Fibroblast of lung (primary cell): ENCODE measurements at places on chromosomes 7 and 10. TPM values are rescaled to one million over a fixed set of nuclear protein-coding genes. Genes with fewer than 3 reads are reported as not detected.

DNA sequence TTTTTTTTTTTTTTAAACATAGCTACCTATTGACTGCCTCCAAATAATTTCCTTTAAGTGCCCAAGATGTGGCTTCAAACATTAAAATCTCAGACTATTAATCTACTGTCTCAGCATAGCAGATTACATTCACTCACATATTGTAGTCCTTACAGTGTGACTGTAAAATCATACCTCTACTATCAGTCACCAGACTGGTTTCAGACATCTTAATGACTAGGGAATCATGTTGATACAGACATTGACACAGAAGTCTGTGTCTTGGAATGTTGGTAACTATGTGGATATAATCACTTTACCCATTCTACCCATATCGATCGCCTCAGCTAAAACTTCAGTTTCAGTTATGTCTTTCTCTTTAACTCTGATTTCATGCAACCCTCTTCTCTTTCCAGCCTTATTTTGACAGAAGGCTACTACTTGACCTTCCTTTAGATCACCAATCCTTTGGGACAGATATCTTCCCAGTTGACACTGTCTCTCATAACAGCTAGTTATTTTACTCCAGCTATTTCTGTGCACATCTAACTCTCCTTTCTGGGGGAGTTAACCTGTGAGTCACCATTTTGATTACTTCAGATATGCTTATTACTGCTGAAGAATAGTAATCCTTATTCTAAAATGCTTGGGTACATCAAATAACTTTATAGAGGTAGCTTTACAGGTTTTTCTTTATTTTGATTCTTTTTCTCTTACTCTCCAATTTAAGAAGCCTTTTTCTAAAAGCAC lies 7.0 kb downstream of the TNKS2 start:
- no peak overlapping the region for H3K27ac ChIP-seq
- peaks cover under 1% of the 10 kb centered on the region for H3K4me1 ChIP-seq
- DNase-seq: peak; percentile 13
- no peak overlapping the region for H3K4me3 ChIP-seq
- H3K27me3 ChIP-seq: no peaks in the 10 kb centered on the region

GRCh38 chr7:50317697-50318669 lies 13.5 kb downstream of the IKZF1 start:
- H3K4me3 ChIP-seq: no peak overlapping the region
- no peaks in the 10 kb centered on the region for H3K4me1 ChIP-seq
- no peak for DNase-seq
- H3K36me3 ChIP-seq: no peaks in the 10 kb centered on the region

DNA sequence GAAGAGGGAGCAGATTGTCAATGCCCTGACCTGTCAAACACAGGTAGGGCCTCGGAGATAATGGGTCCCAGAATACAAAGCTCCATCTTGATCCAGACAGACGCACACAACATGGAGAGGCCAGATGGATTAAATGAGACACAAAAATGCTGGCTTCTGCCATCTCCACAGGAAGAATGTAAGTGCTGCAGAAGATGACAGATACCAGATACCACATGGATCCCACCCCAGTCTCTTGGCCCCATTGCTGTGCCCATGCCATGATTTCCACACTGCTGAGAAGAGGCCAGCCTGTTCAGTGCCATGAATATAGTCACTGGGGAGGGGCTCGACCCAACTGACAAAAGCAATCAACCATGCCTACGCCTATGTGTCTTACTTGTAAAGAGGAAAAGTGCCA lies 487.9 kb downstream of the PARD3 start:
- no peak overlapping the region for H3K27ac ChIP-seq
- H3K36me3 ChIP-seq: no peaks in the 10 kb centered on the region
- DNase-seq: no peak
- no peak overlapping the region for H3K4me3 ChIP-seq
- no peaks in the 10 kb centered on the region for H3K27me3 ChIP-seq
- H3K4me1 ChIP-seq: peaks cover 5% of the 10 kb centered on the region

GRCh38 chr7:49522111-49522510 lies 251.3 kb upstream of the VWC2 start:
- no peaks in the 10 kb centered on the region for H3K4me1 ChIP-seq
- no peaks in the 10 kb centered on the region for H3K36me3 ChIP-seq
- no peak overlapping the region for H3K4me3 ChIP-seq
- DNase-seq: no peak

The SLC13A4 gene
- total RNA-seq: 0.26 and 0.50 TPM in 2 replicates
